ENCODE measurements at places on chromosomes 1 and 21.
A peak's percentile ranks its signal among the peaks of the same experiment; 100 is the strongest.

- no peak for DNase-seq
Observed at GRCh38 chr1:235017191-235017590, 111.4 kb downstream of the TOMM20 start.

- no peak for DNase-seq
Observed at GRCh38 chr21:14982336-14982735, 82.5 kb downstream of the NRIP1 start.

DNA sequence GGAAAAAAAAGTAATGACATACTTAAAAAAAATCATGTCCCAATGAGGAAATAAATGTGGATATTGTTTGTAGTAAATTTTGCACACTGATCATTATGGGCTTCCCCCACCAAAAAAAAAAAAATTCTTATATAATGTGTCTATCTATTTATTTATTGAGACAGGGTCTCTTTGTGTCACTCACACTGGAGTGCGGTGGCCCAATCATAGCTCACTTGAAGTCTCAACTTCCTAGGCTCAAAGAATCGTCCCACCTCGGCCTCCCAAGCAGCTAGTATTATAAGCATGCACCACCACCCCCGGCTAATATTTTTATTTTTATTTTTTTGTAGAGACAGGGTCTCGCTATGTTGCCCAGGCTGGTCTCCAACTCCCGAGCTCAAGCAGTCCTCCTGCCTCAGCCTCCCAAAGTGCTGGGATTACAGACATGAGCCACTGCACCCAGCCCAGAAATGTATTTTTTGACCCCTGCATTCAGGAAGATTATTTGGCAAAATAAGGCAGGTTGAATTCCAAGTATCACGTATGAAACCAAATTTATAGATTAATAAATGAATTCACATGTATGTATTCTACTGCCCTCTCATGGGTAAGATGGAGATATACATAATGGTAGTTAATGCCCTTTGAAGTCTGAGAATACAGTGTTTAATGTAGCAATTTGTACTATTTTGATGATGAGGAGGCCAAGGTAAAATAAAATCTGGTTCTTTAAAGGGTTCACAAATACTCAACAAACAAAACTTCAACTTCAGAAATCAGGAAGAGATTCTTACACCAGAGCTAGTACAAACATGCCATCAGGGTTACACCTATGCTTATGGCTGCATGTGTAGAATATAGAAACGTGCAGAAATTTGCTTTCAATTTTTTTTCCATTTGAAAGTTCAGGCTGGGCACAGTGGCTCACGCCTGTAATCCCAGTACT is 1.4 kb upstream of the DENND2C start:
- no peak for DNase-seq

DNA sequence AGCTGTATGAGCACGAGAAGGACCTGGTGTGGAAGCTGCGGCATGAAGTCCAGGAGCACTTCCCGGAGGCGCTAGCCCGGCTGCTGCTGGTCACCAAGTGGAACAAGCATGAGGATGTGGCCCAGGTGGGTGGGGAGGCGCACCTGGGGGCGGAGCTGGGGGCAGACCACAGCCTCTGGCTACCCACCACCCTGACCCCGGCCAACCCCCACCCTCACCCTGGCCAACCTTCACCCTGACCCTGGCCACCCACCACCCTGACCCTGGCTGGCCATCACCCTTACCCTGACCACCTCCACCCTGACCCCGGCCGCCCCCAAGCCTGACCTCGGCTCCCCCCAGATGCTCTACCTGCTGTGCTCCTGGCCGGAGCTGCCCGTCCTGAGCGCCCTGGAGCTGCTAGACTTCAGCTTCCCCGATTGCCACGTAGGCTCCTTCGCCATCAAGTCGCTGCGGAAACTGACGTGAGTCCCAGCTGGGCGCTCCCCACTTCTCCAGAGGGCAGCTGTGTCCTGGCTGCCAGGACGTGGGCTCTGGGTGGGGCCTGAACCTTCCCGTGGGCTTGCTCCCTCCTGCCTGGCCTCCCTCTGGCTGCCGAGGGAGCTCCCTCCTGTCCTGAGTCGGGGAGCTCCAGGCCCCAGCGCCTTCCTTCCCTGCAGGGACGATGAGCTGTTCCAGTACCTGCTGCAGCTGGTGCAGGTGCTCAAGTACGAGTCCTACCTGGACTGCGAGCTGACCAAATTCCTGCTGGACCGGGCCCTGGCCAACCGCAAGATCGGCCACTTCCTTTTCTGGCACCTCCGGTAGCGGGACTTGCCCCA is 69.5 kb downstream of the PIK3CD start:
- no peak for DNase-seq

GRCh38 chr1:27433706-27434105 is 41.3 kb downstream of the GPR3 start:
- no peak for DNase-seq

DNA sequence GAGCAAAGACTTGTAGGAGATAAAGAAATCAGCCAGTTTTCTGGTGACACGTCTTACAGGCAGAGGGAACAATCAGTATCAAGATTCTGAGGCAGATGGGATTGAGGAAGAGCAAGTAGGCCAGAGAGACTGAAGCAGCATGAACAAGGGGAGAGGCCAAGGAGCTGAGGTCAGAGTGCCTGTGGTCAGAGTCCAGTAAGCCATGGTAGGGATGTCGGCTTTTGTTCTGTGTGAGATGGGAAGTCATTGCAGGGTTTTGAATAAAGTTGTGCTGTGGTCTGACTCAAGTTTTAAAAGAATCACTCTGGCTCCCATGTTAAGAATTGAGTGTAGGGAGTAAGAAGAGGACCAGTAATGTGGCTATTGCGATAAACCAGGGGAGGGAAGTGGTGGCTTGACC is 85.9 kb upstream of the IVNS1ABP start:
- DNase-seq = no peak

DNA sequence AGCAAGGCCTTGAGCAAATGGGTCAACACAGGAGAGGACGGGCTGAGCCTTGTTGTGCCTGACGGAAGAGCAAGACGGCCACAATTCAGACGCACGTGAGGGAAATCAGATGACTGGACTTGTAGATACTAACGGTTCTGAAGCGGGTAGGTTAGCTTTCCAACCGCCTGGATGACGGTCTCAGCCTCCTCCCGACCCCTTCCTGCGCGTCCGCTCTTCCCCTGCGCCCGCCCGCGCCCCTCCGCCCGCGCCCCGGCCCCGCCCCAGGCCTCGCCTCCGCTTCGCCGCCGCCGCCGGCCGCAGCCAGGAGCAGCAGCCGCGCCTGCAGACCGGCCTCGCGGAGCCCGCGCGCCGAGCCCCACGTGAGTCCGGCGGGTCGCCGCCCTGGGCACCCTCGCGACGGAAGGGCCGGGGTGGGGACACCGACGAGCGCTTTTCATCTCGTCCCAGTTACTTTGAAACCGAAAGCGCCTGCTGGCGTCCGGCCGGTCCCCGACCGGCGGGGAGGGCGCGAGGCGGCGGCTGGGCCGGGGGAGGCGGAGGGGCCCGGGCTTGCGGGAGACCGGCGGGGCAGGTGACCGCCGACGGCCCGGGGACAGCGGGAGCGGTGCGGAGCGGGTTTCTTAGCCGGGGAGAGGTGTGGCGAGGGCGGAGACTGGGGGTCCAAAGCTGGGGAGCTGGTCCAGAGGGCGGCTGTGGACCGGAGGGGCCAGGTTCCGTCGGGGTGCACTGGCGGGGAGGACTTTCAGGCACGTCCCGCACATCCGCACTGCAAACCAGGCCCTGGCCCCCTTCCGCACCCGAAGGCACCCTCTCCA is at the start of gene TRAF5:
Gene TRAF5, plus strand, starts transcription at position 306 of the 818 bp plus-strand sequence. CDS start 26,407 bp downstream, outside the sequence.
- no peak for DNase-seq

- DNase-seq = no peak
Observed at GRCh38 chr1:150596976-150597375, 17.6 kb upstream of the MCL1 start.

DNA sequence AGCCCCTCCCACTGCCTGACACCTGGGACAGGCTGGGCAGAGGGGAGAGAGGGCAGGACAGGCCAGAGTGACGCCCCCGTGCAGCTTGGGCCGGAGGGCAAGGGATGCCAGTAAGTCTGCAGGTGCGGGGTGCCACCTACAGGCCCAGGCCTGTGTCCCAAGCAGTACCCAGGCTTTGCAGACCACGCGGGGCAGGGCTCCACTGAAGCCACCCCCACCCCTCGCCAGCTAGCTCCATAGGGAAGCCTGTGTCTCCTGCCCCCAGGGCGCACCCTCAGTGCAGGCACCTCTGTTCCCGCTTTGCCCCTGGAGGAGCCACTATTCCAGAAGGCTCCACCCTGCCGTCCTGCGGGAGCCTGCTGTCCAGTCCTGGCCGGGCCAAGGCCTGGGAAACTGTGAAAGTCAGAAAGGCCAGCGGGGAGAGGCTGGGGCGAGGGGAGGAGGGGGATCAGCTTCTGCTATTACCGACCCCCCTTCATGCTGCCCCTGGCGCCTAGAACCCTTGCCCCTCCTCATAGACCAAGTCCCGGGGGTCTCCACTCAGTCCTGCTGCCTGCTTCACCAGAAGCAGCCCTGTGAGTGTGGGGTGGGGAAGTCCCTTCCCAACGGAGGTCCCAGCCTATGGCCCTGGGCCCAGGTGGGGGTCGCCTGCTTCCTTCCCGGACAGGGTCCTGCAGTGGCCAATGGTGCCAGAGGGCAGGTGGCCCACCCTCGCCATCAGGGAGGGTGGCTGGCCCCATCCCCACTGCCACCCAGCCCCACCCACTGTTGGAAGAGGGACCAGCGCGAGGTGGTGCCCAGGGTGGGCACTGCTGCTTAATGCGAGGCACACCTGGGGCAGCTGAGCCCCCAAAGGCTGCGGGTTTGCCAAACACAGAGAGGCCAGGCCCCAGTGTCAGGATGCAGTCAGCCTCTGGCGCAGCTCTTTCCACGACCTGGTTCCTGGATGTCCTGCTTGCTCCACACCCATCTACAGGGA is 54.4 kb downstream of the KCNAB2 start:
- no peak for DNase-seq

GRCh38 chr1:233015965-233016364 is 65.6 kb downstream of the NTPCR start:
- DNase-seq = no peak

GRCh38 chr21:45074818-45075595 is 627 bp downstream of the ADARB1 start:
- DNase-seq = no peak

GRCh38 chr1:182259229-182259872 is 132.2 kb downstream of the GLUL start:
- DNase-seq = no peak

GRCh38 chr1:198563583-198563982 is 23.1 kb upstream of the ATP6V1G3 start:
- DNase-seq = no peak

- DNase-seq = no peak
Observed at GRCh38 chr21:42745511-42746239, 92.3 kb downstream of the PDE9A start.

- peak; percentile 96 for DNase-seq
Observed at GRCh38 chr1:6962996-6963911, 178.0 kb downstream of the CAMTA1 start.

- DNase-seq = no peak
Observed at GRCh38 chr21:37945036-37945435, 28.8 kb upstream of the KCNJ6 start.

- no peak for DNase-seq
Observed at GRCh38 chr1:234745276-234745675, 135.3 kb upstream of the IRF2BP2 start.

- DNase-seq = no peak
Observed at GRCh38 chr1:205004351-205004750, 38.7 kb upstream of the CNTN2 start.

GRCh38 chr1:7827126-7827955 is 25.5 kb downstream of the UTS2 start:
- DNase-seq = no peak

DNA sequence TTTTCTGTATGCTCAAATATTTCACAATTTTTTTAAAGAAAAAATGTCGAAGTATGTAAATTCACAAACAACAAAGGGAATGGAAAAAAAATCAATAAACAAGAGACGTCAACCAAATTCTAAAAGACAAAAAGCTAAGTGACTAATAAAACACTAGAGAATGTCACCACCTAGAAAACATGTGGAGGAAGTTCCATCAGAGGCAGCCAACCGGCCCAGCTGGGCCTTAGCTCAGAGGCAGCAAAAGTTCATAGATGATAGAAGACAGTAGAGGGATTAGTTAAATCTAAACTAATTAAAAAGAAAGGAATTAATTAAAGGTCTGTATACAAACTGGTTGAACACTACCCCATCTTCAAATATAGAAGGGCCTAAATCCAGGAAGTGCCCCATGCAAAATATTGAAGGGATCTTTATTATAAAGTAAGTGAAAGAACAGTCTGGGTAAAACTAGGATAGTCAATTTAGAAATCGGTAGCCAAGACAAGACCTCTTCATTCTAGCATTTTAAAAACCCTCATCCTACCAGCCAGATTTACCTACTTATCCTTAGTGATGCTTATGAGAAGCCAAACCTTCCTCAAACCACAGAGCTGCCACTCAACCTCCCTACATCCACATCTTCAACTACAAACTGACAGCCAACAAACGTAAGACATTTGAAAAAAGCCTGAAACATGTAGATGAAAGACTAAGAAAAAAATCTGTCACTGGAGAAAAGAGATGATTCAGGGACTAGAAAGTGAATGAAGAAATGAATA is 23.7 kb downstream of the MRPL39 start:
- DNase-seq = no peak
